M059J (cell line): ENCODE measurements at places on chromosomes 11 and 22. TPM values are rescaled to one million over a fixed set of nuclear protein-coding genes. Genes with fewer than 3 reads are reported as not detected.

DNA sequence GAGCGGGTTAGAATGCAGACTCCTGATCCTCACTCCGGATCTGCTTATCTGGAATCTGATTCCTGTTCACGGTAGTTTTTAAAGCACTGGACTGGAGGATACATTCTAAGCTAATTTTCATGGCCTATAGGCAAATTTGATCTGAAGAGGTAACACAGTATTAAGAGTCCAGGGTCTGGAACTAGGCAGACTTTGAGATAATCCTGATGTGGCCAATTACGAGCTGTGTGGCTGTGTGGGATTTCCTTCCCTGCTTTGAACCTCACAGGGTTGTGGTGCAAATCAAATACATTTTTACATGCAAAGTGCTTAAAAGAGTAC, 285.2 kb downstream of the MIAT start:
- no peak for DNase-seq

DNA sequence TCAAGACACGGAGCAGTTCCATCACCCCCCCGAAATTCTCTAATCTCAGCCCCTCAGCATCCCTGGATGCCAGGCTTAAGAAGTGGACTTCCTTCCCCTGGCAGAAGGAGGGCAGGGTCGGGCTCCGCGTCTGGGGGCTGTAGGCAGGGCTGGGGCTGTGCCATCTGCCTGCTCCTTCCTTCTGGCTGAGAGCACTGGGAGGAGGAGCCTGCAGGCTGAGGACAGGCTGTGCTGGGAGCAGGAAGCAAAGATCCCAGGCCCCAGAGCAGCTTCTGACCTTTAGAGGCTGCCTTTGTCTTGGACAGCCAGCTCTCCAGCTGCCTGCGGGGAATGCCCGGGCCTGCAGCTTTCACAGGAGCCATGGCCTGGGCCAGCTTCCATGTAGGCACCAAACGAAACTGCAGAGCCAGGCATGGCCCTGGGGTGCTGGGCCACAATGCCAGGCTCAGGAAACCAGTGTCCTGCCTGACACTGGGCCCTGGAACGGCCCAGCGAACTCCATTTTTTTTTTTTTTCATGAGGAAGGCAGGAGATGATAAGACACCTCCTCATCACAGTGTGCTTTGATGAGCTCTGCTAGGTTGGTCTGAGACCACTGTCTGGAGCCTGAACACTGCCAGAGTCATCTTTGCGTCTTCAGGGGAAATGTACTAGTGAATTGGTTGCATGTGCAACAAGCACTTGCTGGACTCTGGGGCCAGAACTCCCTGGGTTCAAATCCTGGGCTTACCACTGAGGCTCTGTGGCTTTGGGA, 67.9 kb downstream of the MCM5 start:
- DNase-seq, result no peak

- no peak for DNase-seq
These were observed 823 bp upstream of the MUC15 start for GRCh38 chr11:26572770-26573402.

DNA sequence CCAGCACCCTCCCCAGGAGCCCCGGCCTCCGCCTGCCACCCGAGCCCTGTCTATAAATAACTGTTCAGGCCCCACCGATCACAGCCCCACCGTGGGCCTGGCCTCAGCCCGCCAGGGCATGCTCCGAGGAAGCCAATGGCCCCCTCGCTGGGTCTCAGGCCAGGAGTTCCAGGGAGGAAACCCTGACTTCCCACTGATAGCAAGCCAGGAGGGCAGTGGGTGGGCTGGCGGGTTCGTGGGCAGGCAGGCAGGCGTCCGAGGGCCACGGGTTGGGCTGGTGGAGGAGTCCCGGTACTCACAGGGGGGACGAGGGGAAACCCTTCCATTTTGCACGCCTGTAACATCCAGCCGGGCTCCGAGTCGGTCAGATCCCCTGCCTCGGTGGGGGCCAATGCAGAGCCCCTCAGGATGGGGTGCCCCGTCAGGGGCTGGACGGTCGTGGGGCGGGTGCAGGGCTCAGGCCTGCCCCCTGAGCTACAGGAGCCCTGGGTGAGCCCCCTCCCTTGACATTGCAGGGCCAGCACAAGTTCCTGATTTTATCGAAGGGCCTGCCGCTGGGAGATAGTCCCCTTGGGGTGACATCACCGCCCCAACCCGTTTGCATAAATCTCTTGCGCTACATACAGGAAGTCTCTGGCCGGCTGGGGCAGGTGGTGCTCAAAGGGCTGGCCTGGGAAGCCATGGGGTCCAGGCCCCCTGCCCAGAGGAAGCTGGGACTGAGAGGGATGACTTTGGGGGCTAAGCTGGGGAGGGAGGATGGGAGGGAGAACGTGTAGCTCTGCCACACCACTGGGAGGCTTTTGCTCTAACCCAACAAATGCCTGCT, at the start of gene SPI1:
TSS of gene SPI1 (minus strand) at position 538 of the 826 bp plus-strand sequence. CDS start at position 344, 194 bp downstream.
- DNase-seq, result no peak

GRCh38 chr11:26677566-26677965, 44.3 kb downstream of the SLC5A12 start:
- DNase-seq, result no peak

Gene NRGN
- 12.1 and 21.2 TPM in 2 replicates for total RNA-seq
